ENCODE measurements at places on chromosomes 12 and 14.

GRCh38 chr12:161823-162222 lies 52.1 kb downstream of the SLC6A12 start:
- DNase-seq, result no peak

- DNase-seq, result no peak
Observed at GRCh38 chr14:64501411-64502171, 2.0 kb downstream of the ZBTB25 start.

- DNase-seq, result no peak
Observed at GRCh38 chr14:92525322-92526095, 11.9 kb downstream of the RIN3 start.

- no peak for DNase-seq
Observed at GRCh38 chr14:90755661-90756304, 60.4 kb downstream of the TTC7B start.

GRCh38 chr12:76670776-76671175 lies 93.1 kb upstream of the ZDHHC17 start:
- no peak for DNase-seq

DNA sequence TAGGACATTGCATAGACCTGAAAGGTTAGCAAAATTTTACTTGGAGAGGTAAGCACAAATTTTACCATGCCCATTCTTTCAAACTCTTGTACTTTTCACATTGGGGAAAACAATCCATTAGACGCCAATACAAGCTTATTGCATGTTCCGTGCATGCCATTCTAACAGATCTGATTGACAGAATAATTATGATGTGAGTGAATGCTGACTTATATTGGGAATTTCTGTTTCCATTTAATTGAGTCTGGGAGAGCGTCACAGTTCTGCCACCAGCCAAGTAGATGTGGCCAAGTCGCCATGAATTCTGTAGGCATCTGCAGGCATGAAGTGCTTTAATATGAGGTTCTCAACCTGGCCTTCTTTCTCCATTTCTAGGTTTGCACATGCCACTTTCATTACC lies 1097.4 kb downstream of the VRK1 start:
- no peak for DNase-seq

DNA sequence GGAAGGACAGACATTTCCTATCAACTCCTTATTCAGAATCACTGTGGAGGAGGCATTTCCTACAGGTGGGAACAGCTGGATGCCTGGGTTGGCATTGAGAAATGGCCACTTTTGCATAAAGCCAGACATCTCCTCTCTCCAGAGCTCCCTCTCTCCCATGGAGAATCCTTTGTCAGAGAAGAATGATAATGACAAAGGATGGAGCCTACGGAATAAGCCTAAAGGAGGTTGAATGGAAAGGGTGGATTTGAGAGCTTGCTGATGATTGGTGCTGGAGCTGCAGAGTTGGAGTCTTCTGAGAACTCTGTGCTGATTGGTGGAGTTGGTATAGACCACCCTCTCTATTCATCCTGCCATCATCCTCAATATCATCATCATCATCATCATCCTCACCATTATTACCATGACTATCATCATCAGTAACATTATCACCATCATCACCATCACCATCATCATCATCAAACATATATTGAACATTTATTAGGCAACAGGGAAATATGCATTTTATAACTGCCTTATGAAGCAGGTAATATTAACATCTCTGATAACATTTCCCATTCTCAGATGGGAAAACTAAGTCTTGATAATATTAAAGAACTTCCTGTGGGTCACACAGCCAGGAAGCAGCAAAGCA lies 89.2 kb upstream of the HSPB8 start:
- no peak for DNase-seq

DNA sequence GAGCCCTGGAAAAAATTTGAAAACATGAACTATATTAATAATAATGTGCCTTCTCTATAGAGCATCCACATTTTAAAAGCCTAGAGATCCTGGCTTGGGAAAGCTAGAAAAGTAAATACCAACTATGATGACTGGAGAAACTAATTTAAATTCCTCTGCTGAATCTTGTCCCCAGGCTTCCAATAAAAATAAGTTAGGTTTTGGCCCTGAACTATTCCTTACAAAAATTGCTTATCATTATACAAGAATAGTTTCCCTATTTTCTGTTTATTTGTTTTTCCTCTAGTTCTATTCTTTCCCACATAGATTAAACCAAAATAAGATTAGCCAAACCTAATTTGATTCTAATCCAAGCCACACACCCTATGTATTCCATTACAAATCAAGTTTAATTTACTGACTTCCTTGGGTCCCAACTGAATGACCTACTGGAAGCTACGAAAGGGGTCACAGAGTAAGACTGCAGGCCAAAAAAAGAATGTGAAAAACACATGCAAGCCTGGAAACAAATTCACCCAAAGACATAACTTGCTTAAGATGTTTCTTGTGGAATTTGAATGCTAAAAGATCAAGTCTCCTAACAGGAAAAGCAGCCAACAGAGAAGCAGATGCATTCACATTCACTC lies 133.0 kb downstream of the PAWR start:
- DNase-seq, result no peak

- no peak for DNase-seq
Observed at GRCh38 chr14:21244544-21244943, 24.7 kb downstream of the HNRNPC start.

DNA sequence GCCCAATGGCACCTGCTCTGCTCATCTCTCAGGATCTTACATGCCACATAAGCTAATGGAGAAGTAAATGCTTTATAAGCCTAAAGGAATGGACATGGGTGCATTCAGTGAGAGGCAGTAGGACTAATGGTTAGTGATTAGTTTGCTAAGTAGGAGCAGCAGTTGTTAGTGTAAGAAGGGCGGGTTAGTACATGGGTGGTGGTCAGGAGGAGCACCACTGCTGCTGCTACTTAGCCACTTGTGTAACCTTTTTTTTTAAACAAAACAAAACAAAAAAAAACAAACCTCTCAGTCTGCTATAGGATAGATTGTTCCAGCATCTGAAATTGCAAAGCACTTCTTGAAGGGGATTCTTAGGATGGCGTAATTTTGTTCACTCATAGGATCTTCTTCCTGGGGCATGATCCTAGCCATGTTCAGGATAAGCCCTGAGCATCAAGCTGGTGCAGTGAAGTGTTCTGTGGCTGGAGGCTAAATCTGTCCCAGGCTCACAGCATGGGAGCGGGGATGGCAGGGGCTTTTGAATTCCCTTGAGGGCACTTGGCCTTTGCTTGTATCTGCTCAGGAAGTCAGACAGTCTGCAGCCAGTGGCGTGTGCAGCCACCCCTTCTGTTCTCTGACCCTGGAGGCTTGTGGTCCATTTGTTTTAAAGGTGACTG lies 63.6 kb downstream of the CHST11 start:
- no peak for DNase-seq

GRCh38 chr14:87161502-87161901 lies 831.5 kb downstream of the GALC start:
- DNase-seq, result no peak

GRCh38 chr12:16949871-16950667 lies 344.1 kb upstream of the LMO3 start:
- DNase-seq, result no peak

DNA sequence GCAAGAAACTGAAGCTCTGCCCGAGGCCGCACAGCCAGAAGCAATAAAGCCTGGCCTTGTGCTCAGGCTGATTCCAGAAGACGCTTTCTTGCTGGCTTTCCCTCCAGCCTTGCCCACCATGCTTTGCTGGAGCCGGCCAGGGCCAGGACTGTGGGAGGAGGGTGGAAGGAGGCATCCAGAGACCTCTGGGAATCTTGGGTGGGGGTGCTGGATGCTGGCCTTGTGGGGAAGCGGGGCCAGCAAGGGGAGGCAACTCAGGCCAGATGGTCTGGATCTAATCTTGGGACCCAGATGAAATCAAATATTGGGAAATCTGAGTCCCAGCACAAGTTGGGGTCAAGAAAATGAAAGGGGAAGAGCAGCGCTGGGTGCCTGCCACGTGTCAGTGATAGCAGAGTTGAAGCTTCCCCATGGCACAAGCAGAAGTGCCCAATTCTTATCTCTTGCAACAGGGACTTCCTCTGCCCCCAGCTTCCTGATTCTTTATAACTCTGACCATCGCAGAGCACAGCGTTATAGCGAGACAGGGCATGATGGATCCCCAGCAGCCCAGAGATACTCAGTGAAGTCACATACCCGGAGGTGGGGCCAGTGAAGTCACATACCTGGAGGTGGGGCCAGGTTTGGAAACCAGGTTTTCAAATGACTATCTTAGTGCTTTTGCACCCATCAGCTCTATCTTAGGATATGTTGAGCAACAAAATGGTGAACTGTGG lies 6.4 kb upstream of the RABGGTA start:
- DNase-seq, result no peak

GRCh38 chr12:107525719-107526554 lies 159.7 kb upstream of the PWP1 start:
- DNase-seq, result no peak

DNA sequence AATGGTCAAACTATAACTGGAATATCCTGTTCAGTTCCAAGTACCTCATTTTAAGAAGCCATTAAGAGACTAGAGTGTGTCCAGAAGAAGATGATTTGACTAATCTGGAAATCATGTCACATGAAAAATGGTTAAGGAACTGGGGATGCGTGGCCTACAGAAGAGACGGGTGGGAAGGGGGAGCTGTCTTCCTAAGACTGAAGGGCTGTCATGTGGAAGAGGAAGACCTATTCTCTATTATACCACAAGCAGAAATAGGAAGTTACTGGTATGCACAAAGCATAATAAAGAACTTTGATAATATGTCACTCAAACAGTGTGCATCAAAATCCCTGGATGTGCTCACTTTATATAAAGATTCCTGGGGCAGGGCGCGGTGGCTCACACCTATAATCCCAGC lies 50.3 kb downstream of the HECTD4 start:
- DNase-seq, result no peak

DNA sequence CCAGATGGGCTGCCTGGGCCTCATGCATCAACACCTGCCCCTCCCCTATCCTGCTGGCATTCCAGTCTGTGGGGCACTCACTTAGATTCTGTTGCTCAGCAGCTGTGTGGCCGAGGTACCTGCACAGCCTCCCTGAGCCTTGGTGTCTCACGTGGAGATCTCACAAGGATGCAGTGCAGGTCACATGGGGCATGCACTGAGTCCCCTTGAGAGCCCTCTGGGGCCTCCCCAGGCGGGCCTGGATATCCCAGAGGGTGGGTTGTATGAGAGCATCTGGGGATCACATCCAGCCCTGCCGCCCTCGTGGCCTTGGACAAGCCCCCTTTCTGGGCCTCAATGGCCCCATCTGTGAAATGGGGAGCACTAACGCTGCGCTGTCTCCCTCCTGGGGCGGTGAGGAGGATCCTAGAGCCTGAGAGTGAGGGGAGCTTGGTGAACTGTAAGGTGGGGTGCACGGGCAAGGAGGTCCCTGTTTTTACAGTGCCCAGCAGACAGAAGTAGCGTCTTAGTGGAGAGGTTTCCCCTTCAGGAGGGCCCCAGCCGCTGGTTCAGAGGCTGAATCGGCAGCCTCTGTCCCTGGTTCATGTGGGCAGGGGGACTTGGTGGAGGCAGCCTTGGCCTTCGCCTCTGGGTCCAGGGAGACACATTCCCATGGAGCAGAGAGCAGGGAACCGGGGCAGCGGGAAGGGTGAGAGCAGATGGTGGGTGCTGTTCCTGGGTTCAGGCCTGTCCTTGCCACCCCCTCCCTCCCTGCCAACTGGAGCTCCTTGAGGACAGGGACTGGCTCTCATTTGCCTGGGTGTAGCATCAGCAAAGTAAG lies 791 bp upstream of the SLC25A47 start:
- no peak for DNase-seq

- DNase-seq, result no peak
Observed at GRCh38 chr14:53668897-53669296, 287.7 kb downstream of the BMP4 start.

DNA sequence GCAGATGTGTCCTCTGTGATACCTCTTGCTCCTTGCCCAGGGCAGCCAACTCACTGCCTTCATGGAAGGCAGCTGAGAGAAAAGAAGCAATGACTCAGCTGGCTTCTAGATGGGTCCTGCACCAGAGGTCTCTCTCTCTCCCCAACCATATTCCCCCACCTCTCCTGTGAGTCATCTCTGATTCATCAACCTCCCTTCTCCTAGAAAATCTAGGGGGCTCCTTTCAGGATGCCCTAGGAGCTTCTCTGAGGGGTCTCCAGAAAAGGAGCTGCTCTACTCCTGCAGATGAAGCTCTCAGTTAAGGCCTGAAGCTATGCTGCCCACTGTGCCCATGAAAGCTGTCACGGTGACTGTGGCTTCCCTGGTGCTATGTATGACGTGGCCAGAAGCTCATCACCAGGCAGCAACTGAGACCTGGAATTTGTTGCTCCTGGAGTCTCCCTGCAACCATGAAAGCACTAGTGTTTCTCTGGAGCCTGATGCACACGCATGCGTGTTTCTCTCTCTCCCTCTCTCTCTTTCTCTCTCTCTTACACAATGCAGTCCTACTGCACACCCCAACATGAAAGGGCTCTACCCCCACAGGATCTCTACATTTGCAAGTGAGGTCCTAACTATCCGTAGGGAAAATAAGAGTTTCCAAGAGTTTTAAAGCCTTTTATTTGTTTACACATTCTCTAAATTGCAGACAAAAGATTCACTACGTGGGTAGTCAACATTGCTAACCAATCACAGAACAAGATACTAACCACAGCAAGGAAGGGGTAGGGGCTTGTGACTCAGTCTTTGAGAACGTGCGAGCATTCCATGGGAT lies 285.3 kb downstream of the DPF3 start:
- no peak for DNase-seq

DNA sequence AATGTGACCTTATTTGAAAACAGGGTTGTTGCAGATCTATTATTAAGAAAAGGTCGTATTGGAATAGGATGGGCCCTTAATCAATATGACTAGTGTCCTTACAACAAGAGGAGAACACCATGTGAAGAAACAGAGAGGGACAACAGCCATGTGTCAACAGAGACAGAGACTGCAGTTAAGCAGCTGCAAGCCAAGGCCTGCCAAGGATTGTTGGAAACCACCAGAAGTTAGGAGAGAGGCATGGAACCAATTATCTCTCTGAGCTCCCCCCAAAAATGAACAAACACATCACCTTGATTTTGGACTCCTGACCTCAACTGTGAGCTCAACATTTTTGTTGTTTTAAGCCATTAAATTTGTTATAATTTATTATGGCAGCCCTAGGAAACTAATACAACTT lies 214.6 kb upstream of the PRKD1 start:
- no peak for DNase-seq

DNA sequence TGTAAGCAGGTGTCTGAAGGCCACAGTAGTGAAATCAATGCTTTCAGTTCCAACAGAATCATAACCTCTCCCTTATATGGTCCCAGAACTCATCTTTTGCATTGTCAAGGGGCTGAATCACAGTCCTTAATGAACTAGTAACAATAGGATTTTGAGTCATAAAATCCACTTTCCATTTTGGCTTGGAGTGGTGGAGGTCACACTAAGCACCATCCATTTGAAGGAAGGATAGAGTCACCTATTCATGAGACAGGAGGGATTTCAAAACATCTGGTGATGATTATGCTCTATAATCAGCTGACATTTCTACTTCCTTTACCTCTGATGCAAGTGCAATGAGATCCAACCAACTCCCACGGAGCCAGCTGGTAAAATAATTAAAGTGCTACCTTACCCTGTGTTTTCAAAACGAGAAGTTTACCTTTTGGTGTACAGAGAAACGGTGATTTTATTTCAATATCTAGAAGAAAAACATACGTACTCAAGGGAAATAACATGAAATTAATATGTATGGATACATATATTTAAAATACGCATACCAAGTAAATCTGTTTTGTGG lies 59.1 kb downstream of the TMEM132D start:
- no peak for DNase-seq
